ENCODE measurements at places on chromosomes 1 and 21.

- no peak for DNase-seq
Measured at GRCh38 chr21:44350773-44351481, 2.5 kb upstream of the TRPM2 start.

- no peak for DNase-seq
Measured at GRCh38 chr1:115893545-115893944, 52.6 kb upstream of the NHLH2 start.

GRCh38 chr1:43708002-43708410, 670 bp downstream of the ST3GAL3 start:
- peak; percentile 33 for DNase-seq

GRCh38 chr1:96338622-96339021, 383.0 kb upstream of the PTBP2 start:
- no peak for DNase-seq

- DNase-seq: peak; percentile 67
Measured at GRCh38 chr1:109793486-109794318, 30.0 kb upstream of the EPS8L3 start.

DNA sequence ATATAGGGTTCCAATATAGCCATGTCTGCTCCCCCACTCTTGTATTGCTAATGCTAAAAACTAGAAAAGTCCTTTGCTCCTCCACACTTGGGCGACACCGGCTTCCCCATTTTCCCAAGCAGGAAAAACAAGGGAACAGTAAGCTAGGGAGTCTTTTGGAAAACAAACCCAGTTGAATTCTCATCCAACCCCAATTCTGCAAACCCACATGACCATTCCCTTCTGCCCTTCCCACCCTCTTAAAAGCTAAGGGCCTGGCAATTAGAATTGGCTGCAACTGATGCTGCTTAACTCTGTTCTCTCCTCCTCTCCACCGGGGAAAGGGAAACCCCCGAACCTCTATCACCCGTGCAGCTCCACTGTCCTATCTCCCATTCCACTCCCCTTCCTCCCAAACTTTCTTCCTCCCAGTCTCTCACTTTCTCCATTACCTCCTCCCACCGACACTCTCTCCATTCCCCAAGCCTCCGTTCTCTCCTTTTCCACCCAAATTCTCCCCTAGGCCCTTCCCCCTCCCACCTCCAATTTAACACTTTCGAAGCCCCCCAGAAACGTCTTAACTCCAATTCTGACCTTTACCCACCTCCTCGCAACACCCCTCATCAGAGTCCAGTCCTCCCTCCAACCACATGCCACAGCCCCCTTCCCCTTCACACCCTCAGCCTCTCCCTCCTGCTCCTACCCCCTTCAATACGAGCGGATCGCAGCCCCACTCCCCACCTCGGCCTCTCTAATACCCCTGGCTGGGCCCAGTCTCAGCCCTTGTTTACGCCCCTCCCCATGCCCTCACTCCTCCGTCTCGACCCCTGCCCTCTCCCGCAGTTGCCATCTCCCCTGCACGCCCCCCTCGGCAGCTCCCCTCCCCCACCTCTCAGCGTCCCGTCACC, 701 bp downstream of the DEDD start:
- no peak for DNase-seq

GRCh38 chr1:35660581-35661473, 19.5 kb upstream of the PSMB2 start:
- DNase-seq: peak; percentile 48

DNA sequence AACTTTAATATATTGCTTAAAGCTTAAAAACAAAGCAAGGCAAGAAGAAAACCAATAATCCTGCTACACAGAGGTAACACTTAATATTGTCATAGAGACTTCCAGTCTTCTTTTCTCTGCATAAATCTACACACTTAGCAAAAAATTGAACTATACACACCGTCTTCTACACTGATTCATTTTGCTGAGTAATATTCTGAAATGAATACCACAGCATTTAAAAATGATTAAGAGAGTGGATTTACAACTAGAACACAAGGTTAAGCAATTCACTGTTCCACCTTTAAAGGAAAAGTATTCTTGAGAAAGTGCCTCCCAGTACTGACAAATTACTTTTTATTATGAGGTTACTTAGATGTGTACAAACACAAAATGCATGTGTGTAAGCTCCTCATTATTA, 22.2 kb upstream of the ITPKB start:
- no peak for DNase-seq

DNA sequence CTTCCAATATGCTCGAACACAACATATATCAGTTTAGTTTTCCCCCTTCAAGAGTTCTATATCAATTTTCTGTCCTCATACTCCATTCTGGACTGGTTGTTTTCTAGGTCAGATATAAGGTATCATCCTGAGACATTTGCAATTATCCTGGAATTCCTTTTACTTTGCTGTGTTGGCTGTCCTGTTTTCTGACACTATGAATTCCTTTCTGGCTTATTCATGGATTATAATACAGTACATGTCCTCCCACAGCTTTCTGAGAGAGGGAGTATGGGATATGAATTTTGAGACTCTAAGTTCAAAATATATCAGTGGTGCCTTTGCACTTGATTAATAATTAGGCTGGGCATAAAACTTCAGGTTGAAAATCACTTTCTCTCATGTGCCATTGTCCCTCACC, 11.9 kb downstream of the PHTF1 start:
- no peak for DNase-seq

DNA sequence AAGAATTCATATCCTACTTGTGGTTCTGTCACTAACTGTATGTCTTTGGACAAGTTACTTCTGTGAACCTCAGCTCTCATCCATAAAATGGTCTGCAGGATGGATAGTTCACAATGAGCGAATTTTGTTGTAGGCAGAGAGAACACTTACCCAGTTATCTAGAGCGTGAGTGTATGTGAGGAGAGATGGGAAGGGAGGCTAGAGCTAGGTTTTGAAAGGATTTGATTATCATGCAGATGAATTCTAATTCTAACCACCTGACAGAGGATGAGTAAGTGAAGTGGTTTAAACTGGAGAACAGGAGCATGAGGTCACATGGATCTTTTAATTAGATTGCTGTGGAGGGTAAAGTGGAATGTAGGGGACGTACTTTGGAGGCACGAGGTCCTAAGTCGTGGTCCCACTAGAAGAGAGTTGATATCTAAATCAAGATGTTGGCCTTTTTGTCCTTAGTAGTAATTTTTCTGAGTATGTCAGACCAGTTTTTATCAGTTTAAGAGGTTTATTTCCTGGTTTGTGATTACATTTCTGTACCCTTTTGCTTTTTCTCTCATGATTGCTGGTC, 5.0 kb downstream of the SUCO start:
- DNase-seq: no peak

DNA sequence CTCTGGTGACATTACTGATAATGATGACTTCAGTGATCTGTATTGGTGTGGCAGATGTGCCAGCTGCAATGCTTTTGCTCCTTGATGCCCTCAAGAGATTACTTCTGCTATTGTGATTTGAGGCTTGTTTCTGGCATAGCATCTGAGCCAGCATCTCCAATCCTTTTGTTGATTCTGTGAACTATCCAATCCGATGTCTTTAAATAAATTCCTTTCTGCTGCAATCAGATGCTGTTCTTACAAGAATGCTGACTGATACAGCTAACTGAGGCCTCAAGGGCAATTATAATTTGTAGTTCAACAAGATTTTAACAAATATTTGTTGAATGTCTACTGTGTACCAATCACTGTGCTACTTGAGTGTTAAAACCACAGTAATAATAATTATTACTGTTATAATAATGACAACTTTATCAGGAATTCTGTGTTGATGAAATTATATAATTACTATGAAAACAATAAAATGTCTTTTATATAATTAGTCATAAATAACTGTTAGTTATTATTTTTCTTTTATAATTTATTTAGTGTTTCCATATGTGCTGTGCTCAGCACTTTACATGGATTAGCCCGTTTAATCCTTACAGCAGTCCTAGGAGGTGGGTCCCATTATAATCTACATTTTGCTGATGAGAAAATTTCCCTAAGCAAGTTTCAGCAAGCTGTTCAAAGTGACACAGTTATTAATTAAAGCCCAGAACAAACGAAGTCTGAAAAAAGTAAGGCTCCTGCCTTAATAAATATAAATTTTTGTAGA, 308.2 kb downstream of the BRINP3 start:
- peak; percentile 39 for DNase-seq

- no peak for DNase-seq
Measured at GRCh38 chr1:62280150-62280549, 39.1 kb downstream of the KANK4 start.

GRCh38 chr21:46227811-46228344, 696 bp downstream of the LSS start:
- DNase-seq: no peak

DNA sequence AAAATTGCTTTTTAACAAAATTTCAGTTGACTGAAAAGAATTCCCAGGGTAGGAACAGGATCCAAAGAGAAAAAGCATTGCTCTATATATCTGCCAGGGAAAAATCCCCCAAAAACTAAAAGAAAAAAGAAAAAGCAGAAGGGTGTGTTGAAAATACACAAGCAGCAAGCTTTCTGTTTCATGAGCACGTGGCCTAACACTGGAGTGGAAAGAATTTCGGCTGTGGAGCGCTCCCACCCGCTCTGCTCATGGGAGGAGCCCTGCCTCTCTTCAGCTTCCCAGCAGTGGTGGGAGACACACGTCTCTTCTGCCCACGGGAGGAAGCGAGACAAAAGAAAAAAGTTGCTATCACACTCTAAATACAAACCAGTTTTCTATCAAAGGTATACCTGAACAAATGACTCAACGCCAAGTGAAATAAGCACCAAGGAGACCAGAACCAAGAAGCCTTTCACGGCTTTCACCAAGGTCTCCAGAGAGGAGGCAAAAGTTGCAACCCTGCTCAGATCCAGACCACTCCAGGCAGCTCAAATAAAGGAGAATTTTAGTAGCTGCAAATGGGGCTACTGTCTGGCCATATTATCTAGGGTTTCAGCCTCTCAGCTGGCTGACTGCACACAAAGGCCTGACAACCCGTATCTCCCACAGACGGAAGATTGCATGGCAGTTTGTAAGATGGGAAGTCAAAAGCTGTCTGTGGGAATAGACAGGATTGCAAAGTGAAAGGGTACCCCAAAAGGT, 29.5 kb upstream of the ZNF496 start:
- DNase-seq: no peak

DNA sequence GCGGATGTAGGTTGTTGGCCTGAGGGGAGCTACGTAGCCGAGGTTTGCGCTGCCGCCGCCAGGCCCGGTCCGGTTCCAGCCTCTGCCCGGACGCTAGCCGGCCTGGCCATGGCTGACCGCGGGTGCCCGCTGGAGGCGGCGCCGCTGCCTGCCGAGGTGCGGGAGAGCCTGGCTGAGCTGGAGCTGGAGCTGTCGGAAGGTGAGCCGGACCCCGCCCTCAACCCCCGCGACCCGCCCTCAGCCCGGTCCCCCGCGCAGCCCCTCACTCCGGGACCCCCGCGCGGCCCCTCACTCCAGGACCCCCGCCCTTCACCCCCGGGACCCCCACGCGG, 299 bp downstream of the DIP2A start:
- DNase-seq: no peak

DNA sequence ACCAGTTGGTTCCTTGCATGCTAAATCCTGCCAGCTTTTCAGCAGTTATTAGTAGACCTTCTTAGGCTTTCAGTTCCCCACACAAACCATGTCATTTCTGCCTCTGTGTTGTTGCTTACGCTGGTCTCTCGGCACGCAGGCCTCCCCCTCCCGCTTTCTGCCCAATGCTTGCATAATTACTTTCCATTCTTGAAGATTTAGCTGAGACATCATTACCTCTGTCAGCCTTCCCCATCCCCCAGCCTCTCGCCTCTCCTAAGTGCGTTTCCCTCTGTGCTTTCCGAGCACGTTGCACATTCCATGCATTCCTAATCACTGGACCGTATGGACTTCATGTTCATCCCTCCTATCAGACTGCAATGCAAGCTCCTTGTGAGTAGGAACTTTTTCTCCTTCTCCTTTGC, 26.8 kb downstream of the TSHB start:
- peak; percentile 20 for DNase-seq

GRCh38 chr1:119139403-119139802, 1.1 kb downstream of the WARS2 start:
- DNase-seq: no peak

- DNase-seq: no peak
Measured at GRCh38 chr1:155130272-155131006, 2.8 kb downstream of the EFNA1 start.

- DNase-seq: no peak
Measured at GRCh38 chr1:183394435-183394834, 23.7 kb downstream of the NMNAT2 start.

DNA sequence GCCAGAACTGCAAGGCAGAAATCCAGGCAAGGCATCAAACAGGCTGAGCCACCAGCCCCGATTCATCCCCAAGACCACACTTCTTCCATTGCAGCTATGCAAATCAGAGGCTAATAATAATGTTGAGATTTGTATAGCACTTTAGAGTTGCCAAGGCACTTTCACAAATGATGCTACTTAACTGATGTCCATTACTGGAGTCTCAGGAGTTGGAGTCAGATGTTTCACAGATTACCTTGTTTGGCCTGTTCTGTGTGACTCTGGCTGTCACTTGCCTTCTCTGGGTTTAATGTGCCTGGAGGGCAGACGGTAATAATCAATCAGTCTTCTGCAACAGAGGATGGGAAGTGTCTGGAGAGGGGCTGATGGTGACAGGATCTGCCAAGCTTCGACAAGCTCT, 40.8 kb upstream of the MPZL1 start:
- DNase-seq: no peak

DNA sequence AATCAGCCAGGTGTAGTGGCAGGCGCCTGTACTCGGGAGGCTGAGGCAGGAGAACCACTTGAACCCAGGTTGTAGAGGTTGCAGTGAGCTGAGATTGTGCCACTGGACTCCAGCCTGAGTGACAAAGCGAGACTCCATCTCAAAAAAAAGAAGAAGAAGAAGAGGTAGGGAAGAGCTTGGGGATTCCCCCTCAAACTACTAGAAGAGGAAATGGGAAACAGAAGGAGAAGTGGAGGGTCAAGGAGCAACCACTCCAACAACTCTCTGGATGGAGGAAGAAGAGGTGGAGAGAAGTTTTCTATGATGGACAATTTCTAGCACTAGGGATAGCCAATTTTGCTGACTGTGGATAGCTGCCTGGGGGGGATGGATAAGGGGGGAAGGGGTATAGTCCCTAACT, 14.9 kb upstream of the SLAMF9 start:
- DNase-seq: no peak

- DNase-seq: no peak
Measured at GRCh38 chr1:43954036-43954435, 7.3 kb downstream of the IPO13 start.
